ENCODE measurements at places on chromosomes 5 and 9.

DNA sequence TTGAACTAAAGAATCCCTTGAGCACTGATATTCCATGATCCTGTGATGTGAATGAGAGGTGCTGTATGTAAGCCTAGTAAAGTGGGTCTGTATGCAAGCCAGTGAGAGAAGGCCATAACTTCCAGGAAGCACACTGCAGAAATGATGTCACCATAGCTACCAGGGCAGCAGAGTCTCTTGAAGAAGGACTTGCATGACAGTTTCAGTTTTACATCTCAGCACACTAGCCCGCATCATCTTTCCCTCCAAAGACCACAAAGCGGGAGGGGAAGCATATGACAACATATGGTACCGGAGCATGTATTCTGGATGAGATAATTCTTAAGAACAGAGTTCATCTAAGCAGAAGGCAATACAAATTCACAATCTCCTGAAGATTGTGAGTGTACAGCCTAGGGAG is 37.6 kb upstream of the MAST4 start:
- no peak for DNase-seq

DNA sequence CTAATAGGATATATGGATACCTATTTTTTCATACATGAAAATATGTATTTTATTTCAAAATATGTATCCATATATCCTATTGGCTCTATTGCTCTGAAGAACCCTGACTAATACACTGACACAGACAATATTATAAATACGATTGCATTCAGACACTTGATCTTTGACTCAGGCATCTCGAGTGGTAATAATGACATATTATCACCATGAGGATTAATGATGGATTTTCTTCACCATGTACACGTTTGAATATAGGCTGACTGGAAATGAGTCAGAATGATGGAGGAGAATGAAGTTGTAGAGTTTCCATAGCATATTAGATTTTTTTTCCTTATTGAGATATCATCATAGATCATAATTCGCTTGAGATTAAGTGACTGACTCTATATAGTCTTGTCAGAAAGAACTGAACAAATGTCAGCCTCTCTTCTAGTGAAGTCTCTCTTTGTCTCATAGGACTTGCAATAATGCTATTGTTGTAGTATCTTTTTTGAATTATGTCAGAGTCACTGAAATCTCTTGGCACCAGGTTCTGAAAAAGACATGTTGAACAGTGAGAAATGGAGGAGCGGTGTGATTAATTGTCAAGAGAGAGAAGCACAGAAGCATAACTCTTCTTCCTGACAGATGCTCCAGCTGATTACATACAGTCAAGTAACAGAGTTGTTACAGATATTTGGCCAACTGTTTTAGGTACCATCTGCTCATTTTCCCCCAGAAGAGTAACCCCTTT is 41.4 kb upstream of the SLCO6A1 start:
- no peak for DNase-seq

- DNase-seq, result no peak
These were observed 79.1 kb downstream of the ATG10 start for GRCh38 chr5:82050955-82051354.

DNA sequence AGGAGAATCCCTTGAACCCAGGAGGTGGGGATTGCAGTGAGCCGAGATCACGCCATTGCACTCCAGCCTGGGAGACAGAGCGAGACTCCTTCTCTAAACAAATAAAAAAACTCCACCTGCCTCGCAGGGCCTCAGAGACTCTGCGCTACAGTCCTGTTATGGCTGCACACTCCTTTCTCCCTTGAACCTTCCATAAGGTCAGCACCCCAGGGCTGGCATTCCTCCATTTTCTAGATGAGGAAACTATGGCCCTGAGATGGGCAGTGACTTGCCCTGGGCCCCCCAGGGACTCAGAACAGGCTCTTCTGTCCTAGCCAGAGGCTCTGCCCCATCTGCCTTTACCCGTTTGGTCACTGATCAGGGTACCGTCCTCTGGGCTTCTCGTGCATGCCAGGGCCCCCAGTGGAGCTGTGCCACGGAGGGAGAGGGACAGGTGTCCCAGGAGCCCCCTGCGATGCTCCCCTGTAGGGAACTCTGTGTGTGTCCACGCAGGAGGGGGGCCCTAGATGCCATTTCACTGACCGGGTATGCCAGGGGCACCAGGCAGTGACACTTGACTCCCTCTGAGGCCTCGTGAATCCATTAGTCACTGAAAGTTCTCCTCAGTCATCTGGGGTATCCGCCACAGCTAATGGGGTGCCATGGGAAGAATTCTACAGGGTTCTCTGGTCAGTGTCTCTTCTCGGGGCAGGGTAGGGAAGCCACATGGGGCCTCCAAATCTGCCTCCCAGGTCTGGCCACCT is 16.2 kb downstream of the RALGDS start:
- DNase-seq, result no peak

- DNase-seq, result no peak
These were observed 176.7 kb upstream of the ADAMTSL1 start for GRCh38 chr9:18297056-18297841.

GRCh38 chr9:121283856-121284732 is 16.1 kb downstream of the GSN start:
- DNase-seq, result peak; percentile 57

- no peak for DNase-seq
These were observed 432.4 kb downstream of the ACTL7B start for GRCh38 chr9:108423433-108423832.

DNA sequence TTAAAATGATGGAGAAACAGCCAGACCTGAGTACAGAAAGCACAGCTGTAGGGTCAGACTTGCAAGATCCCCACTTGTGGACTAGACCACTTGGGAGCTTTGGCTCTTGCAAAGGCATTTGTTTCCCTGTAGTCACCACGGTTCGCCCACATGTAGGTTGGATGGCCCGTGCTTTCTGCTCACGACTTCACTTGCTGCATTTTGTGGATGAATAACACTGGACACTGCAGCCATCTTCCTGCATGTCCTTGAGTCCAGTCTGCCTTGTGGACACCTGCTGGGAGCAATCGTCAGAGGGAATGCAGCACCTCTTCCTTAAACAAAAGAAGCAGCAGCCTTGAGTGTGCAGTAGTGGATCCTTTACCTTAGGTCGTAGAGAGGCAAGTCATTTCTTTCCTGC is 372.9 kb upstream of the IRX2 start:
- DNase-seq, result no peak

- no peak for DNase-seq
These were observed 209.8 kb downstream of the MCTP1 start for GRCh38 chr5:95075111-95075510.

GRCh38 chr5:146539973-146540372 is 24.0 kb upstream of the GPR151 start:
- DNase-seq, result no peak

DNA sequence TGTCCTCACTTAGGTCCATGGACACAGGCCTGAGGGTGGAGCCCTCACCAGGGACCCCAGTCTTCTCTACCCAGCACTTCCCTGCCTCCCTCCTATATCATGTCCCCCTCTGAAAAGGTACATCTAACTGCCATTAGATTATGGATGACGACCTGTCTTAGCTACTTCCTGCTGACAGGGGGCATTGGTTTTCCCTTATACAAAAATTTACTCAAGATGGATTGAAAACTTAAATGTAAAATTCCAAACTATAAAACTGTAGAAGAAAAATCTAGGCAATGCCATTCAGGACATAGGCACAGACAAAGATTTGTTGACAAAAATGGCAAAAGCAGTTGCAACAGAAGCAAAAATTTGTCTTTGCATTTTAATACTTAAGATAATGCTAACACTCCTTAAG is 623.2 kb upstream of the FAM174A start:
- DNase-seq, result no peak

DNA sequence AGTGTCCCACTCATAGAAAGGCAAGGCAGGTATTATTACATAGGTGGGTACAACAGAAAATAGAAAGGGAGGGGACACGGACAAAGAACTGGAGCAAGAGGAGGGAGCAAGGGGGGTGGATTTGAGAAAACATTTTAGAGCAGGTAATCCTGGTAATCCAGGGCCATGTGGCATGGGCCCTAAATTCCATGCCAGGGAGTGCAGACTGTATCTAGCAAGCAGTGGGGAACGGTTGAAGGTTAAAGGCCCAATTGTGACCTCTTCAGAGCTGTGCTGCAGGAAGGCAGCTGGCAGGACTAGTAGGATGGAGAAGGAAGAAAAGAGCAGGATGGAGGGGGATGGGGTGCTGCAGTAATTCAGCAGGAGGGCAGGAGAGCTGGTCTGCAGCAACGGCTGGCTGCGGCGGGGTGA is 75.2 kb downstream of the PDE6A start:
- no peak for DNase-seq

DNA sequence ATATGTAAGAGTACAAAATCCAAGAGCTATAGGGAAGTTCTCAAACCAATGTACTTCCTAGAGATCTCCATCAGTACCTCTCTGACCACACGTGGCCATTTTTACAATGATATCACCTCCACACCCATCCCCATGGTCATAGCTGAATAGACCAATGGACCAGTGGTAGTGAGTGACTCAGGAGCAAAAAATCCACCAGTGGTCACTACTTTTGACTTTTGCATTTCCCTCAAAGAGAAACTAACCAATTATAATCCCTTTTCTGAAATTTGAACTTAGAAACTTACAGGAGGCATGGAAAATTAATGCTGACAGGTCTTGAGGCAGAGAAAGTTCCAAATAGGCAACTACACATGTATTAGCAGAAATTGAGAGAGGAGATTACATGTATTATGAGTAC is 238.4 kb downstream of the TRPM3 start:
- DNase-seq, result no peak

Measured in hematopoietic multipotent progenitor cell treated with erythropoietin and hydrocortisone succinate and interleukin-3 and kit ligand, for 8 days (in vitro differentiated cells).